ENCODE measurements at places on chromosomes 5 and 9.

DNA sequence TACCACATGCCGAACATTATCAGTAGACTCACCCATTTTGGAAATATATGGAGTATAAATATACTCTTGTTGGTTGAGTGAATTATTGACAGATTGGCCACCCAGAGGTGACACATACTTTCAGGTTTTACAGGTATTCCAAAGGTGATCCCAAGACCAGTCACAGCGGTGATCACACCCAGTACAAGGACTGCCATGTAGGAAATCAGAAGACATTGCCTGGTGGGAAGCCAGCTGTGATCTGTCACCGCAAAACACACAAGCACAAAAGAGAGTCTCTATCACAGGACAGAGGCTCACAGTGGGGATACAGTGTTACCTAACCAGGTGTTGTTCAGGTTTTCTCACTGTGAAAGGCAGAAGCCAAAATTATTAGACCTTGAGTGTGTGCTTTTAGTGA lies 15.8 kb downstream of the BTF3 start:
- DNase-seq = no peak

- no peak for DNase-seq
Measured at GRCh38 chr5:84718377-84718776, 333.7 kb upstream of the EDIL3 start.

GRCh38 chr9:126523611-126524111 lies 90.1 kb upstream of the LMX1B start:
- peak; percentile 64 for DNase-seq

GRCh38 chr5:91225848-91226686 lies 157.1 kb downstream of the ARRDC3 start:
- DNase-seq = peak; percentile 48

DNA sequence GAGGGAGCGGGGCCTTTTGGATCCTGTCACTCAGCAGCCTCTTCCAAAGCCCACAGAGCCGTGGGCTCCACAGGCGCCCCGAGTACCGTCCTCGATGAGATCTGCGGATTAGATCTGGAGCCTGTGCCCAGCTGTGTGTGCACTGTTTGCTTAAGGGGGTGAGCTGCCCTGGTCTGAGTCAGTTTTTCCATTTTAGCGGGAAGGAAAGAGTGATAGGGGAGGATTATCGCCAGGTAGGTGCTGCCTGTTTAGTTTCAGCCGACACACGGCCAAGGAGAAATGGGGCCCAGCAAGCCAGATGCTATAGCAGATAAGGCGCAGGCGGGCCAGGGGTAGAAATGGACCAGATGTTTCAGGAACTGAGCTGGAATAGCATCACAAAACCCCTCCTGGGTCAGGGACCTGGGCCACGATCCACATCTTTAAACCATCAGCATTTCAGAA lies 18.1 kb downstream of the COL5A1 start:
- DNase-seq = no peak

DNA sequence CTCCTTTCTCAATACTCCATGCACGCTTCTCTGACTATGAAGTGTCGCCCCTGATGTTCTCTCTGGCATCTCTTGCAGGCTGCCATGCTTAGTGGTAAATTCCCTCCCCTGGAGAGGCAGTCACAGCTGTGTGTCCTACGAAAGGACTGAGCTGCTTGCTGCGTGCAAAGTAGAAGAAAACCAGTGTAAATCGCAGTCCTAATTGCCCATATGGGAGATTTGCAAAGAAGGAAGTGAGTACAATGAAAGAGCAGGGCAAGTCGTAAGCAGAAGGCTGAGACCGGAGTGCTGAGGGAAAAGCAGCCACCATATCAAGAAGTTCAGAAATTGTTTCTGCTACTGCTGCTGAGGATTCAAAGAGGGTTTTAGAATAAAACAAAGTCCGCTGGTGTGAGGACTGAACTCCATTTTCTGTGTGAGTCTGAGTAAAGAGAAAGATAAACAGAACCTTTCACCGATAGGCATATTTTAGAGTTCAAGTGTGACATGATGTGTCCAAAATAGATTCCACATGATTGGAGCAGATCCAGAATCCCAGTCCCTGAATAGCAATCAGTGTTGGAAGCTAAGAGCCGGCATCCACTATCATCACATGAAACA lies 507.8 kb upstream of the MPDZ start:
- DNase-seq = no peak

GRCh38 chr5:66881480-66882161 lies 285.4 kb downstream of the MAST4 start:
- no peak for DNase-seq

DNA sequence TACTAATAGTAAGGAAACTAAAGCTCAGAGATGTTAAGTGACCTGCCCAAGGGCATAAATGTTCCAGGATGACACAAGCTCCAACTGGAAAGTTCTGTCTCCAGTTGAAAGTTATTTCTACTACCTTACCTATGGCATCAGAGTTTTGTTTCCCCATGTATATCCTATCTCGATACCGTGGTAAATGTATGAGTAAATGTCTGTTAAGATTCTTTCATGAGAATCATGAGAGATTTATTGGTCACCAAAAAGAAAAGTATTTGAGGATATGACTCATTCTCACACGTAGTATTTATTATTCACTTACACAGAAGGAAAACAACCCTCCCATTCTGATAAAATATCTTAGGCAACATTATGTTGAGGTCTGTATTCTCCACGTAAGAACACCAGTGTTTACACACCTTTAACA lies 11.1 kb upstream of the SHOC1 start:
- DNase-seq = no peak

DNA sequence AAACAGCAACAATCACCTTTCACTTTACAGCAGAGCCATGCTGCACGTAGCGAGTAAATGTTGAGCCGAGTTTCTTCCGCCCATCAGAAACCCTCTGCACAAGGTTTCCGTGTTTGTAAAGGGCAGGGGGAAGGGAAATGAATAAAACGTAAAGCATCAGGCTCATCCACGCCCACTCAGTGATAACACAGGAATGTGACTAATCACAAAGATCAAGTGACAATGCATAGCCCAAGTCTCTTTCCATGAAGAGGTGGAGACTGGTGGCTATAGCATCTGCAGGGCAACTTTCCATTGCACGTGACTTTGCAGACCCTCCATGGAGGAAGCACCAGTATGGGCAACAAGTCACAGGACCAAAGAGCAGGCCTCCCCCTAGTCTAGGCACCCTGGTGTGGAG lies 56.6 kb downstream of the CAMSAP1 start:
- DNase-seq = no peak

- no peak for DNase-seq
Measured at GRCh38 chr9:68429631-68430030, 73.2 kb downstream of the PGM5 start.

DNA sequence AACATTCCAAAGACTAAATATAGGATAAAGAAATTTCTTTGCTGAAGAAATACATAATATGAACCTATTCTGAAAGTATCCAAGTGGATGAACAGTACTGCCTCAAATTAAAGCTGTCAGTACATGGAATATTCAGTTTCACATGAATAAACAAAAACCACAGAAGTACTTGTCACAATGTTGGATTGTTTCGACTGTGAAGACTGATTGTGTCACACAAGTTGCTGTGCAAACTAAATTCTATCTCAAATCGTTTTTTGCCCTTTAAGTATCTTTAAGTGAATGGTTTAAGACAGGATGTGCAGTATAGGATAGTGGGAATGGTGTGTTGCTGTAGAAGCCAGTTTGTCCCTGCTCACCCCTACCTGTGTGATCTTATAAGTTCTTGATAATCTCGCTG lies 137.4 kb upstream of the OTULINL start:
- DNase-seq = no peak

DNA sequence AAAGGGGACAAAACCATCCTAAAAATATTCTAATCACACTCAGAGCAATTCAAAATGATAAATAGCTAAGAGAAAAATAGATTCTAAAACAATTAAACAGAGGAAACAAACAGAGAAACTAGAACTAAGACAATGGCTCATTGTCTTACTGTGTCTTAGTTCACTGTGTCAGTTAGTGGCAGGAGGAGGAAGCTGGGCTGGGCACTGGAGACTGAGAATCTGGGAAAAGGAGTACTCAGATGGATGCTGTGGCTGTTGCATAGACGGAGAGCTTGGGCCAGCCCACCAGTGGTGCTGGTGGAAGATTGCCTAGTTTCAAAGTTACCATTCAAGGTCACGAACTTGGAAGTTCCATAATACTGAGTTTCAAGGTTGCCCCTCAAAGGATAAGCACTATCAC lies 94.7 kb upstream of the IFNK start:
- no peak for DNase-seq

GRCh38 chr5:41815663-41816229 lies 54.5 kb downstream of the OXCT1 start:
- no peak for DNase-seq

- DNase-seq = peak; percentile 61
Measured at GRCh38 chr5:132260714-132261551, 3.4 kb downstream of the PDLIM4 start.

DNA sequence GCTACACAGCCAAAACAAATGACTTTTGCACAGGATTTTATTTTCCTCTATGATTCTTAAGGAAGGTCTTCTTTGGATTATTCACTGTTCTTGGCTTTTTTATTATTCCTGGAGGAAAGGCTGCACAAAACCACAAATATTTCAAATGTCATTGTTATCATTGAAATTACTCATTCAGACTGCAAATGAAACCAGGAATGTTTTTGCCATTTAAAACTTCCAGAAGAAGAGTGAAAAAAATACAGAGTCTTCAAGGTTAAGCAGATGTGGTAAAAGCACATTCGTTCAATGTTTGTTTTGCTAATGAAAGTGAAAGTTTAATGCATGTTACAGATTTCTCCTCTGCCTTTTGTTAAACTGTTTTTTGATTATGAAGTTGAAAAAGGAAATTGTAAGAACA lies 238.2 kb downstream of the TLE4 start:
- no peak for DNase-seq

- DNase-seq = no peak
Measured at GRCh38 chr5:95229646-95230045, 55.2 kb downstream of the MCTP1 start.

DNA sequence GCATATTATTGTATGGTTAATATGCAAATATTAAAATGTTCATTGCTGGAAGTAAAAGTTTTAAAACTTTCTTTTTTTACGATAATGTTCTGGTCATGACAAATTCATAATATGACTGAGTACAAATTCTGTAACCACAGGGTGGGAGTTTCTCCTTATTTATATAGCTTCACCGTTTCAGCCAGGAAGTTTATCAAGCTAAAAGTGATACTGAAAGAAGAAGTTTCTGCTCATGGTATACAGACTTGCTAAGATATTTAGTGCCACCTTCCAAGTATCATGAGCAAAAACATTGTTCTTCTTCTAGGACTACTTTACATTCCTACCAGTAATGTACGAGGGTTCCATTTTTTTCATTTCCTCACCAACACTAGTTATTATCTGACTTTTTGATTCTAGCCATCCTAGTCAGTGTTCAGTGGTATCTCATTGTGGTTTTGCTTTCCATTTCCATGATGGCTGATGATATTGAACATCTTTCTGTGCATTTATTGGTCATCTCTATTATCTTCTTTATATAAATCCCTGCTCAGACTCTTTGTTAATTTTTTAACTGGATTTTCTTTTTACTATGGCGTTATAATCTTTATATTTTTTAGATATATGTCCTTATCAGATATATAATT lies 94.2 kb upstream of the PRRC1 start:
- no peak for DNase-seq

DNA sequence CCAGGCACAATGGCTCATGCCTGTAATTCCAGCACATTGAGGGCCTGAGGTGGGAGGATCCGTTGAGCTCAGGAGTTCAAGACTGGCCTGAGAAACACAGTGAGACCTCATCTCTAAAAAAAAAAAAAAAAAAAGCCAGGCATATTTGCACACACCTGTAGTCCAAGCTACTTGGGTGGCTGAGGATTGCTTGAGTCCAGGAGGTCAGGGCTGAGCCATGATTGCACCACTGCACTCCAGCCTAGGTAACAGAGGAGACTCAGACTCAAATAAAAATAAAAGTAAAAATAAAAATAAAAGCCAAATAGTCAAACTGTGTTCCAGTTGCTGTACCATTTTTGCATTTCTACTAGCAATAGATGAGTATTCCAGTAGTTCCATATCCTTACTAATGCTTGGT lies 616.0 kb downstream of the KIF4B start:
- no peak for DNase-seq

DNA sequence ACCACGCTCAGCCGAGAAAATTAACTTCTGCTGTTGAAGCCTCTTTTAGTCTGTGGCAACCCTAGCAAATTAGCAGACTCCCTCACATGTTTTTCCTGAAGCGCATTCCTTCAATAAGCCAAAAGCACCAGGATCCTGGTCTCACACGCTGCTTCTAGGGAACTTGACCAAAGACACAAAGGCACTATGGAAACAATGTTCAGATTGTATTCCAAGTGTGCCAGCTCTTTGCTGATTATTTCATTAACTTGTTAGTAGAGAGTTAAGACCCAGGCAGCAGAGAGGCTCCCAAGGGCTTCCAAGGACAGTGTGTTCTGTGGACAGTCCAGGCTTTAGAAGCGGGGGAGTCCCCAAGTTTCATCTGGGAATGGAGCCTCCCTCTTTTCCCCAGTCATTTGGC lies 94.4 kb upstream of the BASP1 start:
- no peak for DNase-seq

- peak; percentile 30 for DNase-seq
Measured at GRCh38 chr5:66171349-66172344, 27.5 kb downstream of the SREK1 start.

GRCh38 chr9:126706698-126707053 lies 92.9 kb downstream of the LMX1B start:
- no peak for DNase-seq

DNA sequence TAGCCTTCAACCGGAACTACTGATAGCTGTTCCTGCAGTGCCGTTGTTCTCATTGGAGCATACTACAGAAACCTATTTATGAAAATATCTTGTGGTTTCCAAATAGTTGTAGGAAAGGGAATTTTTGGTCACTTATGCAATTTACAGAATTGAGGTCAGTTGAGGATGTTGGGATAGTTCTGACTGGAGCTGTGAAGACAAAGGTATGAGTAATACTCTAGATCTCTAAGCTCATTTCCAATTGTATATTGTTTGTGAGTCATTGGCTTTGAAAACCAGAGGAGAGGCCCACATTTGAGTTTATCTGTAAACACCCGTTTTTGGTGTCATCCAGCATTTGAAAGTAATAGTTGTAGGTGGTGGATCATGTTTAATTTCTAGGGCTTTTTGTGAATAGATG lies 561.3 kb upstream of the WWC1 start:
- DNase-seq = no peak

DNA sequence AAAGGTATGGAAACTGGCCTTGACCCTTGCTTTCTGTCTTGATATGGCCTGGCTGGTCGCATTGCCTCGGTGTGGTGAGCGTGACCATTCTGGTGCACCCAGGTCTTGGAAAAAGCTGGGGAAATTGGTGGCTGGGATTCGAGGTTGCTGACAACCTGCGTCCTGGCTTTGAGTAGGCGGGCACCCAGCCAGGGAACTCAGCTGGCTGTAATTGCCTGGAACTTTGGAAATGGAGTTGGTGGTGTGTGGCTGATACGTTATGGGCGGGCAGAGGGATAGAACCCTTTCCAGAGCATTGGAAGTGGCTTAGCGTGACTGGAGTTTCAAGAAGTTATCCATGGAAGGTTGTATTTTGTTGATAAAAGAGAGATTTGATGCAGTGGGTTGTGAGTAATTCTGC lies 35.2 kb downstream of the KCNMB1 start:
- DNase-seq = no peak

Measured in stimulated activated naive CD8-positive, alpha-beta T cell treated with anti-CD3 and anti-CD28 coated beads, Interleukin-15, amount 100 ng/mL, for 72 hours (primary cell).